Upper lobe of right lung (tissue), 1 donor: ENCODE measurements at places on chromosomes 7 and 10. TPM values are rescaled to one million over a fixed set of nuclear protein-coding genes. Genes with fewer than 3 reads are reported as not detected.

CADPS2 gene
- 46.1 TPM for total RNA-seq

TAS2R38 gene
- not detected for total RNA-seq

ASB15 gene
- total RNA-seq, result not detected

CYP26C1 gene
- total RNA-seq, result 0.35 TPM

PTPN20 gene
- total RNA-seq, result 2.6 TPM

OR2A12 gene
- total RNA-seq, result not detected

AGMO gene
- total RNA-seq, result 0.20 TPM

ECHS1 gene
- 55.8 TPM for total RNA-seq

TEX47 gene
- not detected for total RNA-seq

ELFN1 gene
- total RNA-seq, result 4.3 TPM

ANKRD30A gene
- total RNA-seq, result 0.12 TPM

VSTM4 gene
- total RNA-seq, result 19.5 TPM

SFTPA2 gene
- 13,814 TPM for total RNA-seq

TMEM184A gene
- 4.4 TPM for total RNA-seq

CYP3A4 gene
- total RNA-seq, result not detected

MORN4 gene
- 3.8 TPM for total RNA-seq

SLC18A3 gene
- total RNA-seq, result not detected

UTF1 gene
- not detected for total RNA-seq

REEP3 gene
- total RNA-seq, result 57.1 TPM

NAT16 gene
- not detected for total RNA-seq

SAMD9L gene
- total RNA-seq, result 46.5 TPM

SLC26A4 gene
- 1.0 TPM for total RNA-seq

MMP21 gene
- total RNA-seq, result not detected

LYZL1 gene
- total RNA-seq, result not detected

NUDT1 gene
- 13.2 TPM for total RNA-seq

CNPY4 gene
- total RNA-seq, result 9.8 TPM

TCAF2 gene
- 4.4 TPM for total RNA-seq

PBLD gene
- 2.3 TPM for total RNA-seq

RGS10 gene
- 31.0 TPM for total RNA-seq

MYH16 gene
- not detected for total RNA-seq

FAM221A gene
- total RNA-seq, result 9.0 TPM

CFAP70 gene
- 2.7 TPM for total RNA-seq

PCLO gene
- 5.3 TPM for total RNA-seq

WEE2 gene
- total RNA-seq, result not detected

DNTT gene
- not detected for total RNA-seq
